ACHN (cell line): ENCODE measurements at places on chromosomes 4 and X.

DNA sequence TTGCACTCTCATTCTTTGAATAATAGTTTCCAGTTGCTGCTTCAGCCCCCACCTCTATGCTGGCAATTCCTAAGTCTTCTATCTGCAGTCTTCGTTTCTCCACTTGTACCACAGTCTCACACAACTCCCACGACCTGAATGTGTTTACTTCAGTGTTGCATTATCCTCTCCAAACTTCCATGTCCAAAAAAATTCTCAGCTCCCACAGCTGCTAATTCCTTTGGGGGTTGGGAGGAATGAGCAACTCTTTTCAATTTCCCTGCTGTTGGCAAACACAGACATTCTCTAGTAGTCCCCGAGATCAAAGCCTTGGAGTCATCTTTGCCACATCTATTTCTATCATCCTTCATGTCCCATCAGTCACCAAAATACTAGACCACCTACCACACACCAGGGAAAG, 14.4 kb upstream of the CDS1 start:
- DNase-seq: no peak

- DNase-seq: no peak
These were observed 627.4 kb upstream of the EPHA5 start for GRCh38 chr4:66297703-66298102.

DNA sequence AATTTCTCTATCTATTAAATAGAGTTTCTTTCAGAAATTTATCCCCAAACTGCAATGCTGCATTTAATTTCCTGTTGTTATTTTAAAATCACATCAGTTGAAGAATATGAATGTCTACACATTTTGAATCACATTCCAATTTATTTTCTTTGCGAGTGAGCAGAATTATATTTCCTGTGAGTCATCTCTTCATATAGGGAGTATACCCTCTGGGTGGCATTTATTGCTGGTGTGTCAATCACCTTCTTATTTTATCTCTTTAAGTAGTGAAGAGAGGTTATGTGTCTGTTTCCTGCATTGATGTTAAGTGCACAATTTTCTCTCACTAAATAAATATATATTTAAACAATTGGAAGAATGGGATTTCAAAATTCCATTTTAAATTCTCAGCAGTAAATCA, 511.0 kb upstream of the ATOH1 start:
- DNase-seq: no peak

DNA sequence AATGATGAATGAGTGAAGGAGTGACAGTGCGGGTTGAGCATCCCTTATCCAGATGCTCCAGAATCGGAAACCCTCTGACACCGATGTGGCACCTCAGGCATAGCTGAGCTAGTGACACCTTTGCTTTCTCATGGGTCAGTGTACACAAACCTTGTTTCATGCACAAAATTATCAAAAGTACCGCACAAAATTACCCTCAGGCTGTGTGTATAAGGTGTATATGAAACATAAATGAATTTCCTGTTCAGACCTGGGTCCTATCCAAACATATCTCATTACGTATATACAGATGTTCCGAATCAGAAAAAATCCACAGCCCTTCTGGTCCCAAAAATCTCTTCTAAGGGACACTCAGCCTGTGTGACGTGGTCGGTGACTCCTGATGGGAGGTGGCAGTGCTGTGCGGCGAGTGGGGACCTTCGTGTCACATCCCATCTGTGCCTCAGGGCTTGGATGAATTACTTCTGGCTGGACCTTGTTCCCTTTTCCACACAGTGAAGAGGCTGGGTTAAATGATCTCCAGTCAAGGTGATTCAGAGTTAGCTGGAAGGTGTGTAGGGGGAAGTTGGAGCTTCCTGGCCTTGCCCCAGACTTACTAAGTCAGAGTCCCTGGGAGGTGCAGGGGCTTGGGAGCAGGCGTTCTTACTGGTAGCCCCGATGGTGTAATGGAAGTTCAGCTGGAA, 18.8 kb downstream of the RGS12 start:
- no peak for DNase-seq

- DNase-seq: no peak
These were observed 37.1 kb downstream of the RGS12 start for GRCh38 chr4:3329887-3330286.

GRCh38 chr4:15688051-15688450, 6.4 kb downstream of the FAM200B start:
- DNase-seq: no peak

DNA sequence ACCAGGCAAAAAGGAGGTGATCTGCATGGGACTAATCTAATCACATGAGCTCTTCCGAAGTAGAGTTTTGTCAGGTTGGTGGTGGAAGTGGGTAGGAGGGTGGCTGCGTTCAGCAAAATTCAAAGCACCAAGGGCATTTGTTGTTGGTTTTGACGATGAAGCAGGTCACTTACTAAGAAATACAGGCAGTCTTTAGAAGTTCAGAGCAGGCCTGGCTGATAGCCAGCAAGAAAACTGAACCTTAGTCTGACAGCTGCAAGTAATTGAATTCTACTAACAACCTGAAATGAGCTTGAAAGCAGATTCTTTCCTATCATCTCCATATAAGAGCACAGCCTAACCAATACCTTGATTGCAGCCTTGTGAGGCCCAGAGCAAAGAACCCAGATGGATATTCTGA, 505.8 kb downstream of the KLHL13 start:
- no peak for DNase-seq

GRCh38 chr4:3360777-3361176, 68.0 kb downstream of the RGS12 start:
- DNase-seq: no peak

DNA sequence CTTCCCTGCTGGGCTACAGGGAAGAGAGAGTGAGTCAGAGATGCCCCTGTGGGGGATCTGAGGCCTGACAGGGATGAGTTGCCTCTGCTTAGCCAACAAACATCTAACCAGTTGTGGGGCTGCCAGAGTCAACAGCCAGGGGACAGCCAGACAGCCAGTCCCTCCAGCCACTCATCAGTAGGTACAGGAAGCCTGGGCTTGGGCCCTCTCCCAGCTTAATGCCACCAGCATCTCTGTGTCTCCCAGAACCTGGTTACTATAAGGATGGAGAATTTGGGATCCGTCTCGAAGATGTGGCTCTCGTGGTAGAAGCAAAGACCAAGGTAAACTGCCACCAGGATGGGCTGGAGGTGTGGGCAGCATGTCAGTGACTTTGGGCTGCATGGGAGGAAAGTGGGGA, 17.3 kb upstream of the SASH3 start:
- no peak for DNase-seq

GRCh38 chrX:75156531-75156945, 455 bp upstream of the ABCB7 start:
- DNase-seq: peak; percentile 0

GRCh38 chrX:32987142-32987541, 224.2 kb downstream of the DMD start:
- DNase-seq: no peak

- DNase-seq: no peak
These were observed 7.4 kb downstream of the ZRSR2 start for GRCh38 chrX:15797707-15798106.

GRCh38 chr4:663046-663437, 11.0 kb downstream of the ATP5ME start:
- no peak for DNase-seq

GRCh38 chrX:38332505-38332904, 5.2 kb upstream of the RPGR start:
- no peak for DNase-seq

GRCh38 chr4:95193391-95194224, 355.2 kb downstream of the UNC5C start:
- no peak for DNase-seq

DNA sequence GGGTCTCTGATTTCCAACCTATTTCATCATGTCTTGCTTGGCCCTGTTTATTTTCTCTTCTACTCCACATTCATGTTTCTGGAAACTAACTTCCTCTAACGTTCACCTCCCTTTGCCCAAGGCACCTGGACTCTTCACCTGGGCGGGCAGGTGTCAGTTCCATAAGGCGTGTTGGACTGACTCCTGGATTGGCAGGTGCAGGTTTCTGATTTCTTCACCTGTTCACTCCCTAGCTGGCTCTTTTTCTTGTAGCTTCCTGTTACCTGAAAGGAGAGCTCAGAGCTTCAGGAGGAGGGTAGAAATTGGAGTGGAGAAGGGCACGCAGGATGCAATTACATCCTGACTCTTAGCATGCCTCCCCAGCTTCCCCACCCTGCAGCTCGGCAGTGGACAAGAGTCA, 350.8 kb upstream of the KLF3 start:
- no peak for DNase-seq

- no peak for DNase-seq
These were observed 582.1 kb upstream of the TENM3 start for GRCh38 chr4:181661090-181661489.

GRCh38 chr4:7259039-7259438, 66.7 kb downstream of the SORCS2 start:
- no peak for DNase-seq

DNA sequence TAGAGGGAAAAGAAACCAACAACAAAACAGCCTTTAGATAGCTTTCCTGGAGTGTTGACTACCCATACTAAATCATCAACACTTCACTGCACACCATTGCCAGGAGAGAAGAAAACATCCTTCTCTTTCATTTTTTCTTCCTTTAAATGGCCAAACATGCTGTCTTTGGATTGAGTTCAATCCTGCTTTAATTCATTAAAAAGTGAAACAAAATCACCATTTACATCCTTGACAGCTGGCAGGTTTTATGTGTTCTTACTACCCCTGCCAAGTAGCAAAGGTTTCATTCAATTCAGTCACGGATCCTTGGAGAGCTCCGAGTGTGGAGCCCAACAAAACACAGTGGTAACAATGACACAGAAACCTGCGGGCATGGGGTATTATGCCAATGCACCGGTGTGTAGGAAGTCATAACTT, 568.3 kb downstream of the ANKRD50 start:
- peak; percentile 6 for DNase-seq

- DNase-seq: no peak
These were observed 190.3 kb upstream of the SPOCK3 start for GRCh38 chr4:167424341-167425256.

- DNase-seq: no peak
These were observed 203.1 kb downstream of the RBM46 start for GRCh38 chr4:154984148-154984547.

- no peak for DNase-seq
These were observed 10.9 kb upstream of the FGF16 start for GRCh38 chrX:77436271-77436670.

- DNase-seq: no peak
These were observed 194.2 kb downstream of the NWD2 start for GRCh38 chr4:37438564-37439279.

DNA sequence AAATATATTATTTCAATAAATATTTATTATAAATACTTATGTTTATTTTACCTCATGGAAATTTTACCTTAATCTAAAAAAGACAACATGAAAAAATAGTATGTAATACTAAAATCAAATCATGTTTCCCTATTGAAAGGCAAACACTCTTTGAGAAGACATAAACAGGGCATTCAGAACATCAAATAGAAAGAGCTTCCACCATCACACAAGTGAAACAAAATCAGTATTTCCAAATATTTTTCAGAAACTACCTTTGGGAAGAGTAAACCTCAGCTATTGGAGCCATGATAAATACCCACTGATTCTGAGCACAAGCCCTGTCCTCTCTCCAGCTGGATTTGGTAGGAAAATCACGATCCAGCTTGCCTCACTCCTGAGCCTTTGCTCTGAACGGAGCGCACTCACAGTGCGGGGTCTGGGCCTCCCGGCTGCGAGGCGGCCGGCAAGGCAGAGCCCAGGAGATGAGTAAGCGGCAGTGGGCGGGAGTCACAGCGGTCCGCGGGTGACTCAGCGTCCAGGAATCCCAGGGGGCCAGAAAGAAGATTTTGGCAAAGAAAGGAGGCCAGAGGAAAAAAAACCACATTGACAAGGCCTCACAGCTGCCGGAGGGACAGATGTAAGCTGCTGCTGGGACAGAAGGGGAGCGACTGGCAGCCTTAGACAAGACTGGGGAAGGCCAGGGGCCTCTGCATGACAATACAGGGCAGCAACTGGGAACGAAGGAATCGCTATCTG, 14.7 kb upstream of the ANXA5 start:
- DNase-seq: peak; percentile 92

- DNase-seq: no peak
These were observed 4.4 kb upstream of the HPGD start for GRCh38 chr4:174526731-174527130.

DNA sequence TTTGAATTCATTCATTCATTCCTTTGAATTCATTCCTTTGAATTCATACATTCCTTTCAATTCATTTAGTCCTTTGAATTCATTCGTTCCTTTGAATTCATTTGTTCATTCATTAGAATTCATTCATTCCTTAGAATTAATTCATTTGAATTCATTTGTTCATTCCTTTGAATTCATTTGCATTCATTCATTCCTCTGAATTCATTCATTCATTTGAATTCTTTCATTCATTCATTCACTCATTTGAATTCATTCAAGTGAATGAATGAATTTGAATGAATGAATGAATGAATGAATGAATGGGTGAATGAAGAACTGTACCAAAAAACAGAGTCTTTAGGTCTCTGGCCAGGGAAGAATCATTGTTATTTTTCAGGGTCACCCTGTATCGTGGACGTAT, 216.6 kb downstream of the DHRSX start:
- DNase-seq: no peak

GRCh38 chr4:43992552-43992951, 456.1 kb downstream of the KCTD8 start:
- no peak for DNase-seq

GRCh38 chr4:60938621-60939020, 261.5 kb upstream of the ADGRL3 start:
- DNase-seq: no peak

- peak; percentile 4 for DNase-seq
These were observed 2.5 kb downstream of the FGFR3 start for GRCh38 chr4:1795299-1796195.

DNA sequence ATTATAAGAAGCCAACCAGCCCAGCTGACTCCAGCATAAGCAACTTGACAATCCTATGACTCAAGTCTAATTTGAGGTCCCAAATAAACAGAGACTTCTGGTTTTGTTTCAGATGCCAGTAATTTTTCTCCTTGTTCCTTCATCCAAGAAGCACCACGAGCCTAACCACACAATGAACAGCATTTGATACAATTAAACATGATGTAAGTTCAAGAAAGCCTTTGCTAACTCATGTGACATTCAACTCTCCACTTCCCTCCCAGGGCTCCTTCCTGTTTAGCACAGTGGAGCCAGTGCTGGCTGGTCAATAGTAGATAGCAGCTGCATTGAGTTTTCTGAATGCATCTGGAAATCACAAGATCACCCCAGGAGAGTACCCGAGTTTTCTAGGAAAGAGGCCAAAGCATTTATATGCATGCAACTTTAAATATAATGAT, 206.3 kb downstream of the ARHGAP24 start:
- DNase-seq: no peak
